ENCODE measurements at places on chromosomes 12 and 14.

DNA sequence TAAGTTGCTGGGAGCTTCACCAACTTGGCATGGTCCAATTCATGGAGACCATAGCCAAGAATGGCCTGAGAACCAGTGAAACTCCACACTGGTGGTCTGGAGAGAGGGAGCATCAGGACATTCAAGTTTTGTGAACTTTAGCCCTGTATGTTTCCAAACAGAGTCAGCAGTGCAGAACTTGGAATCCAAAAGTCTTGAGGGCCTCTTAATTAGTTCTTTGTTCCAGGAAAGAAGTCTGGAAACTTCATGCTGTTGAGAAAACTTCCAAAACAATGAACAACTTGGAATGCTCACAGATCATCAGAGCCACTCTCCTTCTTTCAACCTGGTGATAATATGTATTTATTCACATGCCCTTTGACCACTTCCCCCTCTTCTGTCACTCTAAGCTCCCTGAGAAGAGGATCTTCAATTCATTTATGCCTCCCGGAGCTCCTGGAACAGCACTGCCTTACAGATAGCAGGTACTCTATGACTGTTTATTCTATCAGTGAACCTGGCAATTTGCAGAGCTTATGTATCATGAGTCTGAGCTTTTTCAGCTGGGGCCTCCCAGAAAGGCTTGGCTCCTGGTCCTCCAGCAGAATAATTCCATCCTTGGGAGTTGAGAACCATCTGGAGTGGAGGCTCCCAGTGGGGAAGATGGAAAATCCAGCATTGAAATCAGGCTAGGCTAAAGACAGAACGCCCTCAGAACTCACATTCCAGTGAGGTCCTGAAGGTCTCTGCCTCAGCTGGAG, 191.4 kb downstream of the KTN1 start:
- DNase-seq, result no peak

- no peak for DNase-seq
Observed at GRCh38 chr14:39185256-39186049, 10.4 kb downstream of the PNN start.

DNA sequence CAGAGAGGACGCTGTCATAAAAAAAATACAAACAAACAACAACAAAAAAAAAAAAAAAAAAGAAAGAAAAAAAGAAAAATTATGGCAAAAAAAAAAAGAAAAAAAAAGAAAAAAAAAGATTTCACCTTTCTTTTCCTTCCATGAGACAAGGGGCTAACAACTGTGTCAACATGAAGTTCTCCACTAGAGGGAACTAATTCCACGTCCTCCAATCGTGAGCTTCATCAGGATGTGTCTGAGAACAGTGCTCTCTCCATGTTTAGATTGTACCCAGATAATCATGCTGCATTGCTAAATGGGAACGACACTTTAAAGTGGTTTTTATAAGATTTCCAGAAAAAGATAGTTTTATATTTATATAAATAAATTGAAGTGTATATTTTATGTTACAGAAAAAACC, 96.2 kb upstream of the PTPRB start:
- no peak for DNase-seq

DNA sequence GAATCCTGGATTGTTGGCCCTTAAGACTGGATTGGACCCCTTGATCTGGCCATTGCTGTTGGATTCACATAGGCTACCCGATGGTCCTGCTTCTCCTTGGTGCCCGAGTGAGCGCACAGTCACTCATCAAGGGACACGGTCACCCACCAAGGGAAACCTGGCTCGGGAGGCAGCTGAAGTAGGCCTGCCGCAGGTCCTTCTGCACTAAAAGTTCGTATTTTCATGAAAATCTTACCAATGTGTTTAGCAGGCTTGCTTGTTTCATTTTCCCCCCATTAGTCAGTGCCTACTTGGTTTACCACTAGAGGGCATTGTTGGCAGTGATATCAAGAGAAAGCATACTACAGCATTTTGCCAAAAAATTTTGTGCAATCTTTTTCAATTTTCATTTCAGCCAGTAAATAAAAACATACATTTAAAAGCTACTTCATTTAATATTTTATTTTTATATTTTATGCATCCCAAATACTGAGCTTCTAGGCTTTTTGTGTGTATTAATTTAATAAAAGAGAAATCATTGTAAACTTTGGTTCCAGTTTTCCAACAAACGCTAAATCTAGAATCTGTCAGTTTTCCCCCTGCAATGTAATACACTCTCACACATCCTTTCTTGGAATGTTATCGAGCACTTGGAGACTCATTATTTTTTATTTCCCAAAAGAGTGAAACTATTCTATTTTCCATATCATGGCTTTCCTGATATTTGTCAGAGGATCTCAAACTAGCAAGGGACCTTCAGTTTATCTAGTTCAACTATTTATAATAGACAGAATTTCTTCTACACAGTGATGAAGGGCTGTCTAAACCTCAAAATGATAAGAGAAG, 116.7 kb downstream of the LMNTD1 start:
- no peak for DNase-seq

GRCh38 chr14:66498311-66498710, 9.6 kb upstream of the GPHN start:
- DNase-seq, result no peak
